Activated CD4-positive, alpha-beta T cell treated with anti-CD3 and anti-CD28 coated beads for 1 hour (primary cell): ENCODE measurements at places on chromosomes 12 and 14.

- no peak for DNase-seq
These were observed 188.9 kb downstream of the ADAMTS20 start for GRCh38 chr12:43362910-43363694.

GRCh38 chr12:75481013-75481705, 604 bp downstream of the GLIPR1 start:
- DNase-seq, result no peak

GRCh38 chr12:98146487-98146886, 368.9 kb upstream of the TMPO start:
- no peak for DNase-seq

DNA sequence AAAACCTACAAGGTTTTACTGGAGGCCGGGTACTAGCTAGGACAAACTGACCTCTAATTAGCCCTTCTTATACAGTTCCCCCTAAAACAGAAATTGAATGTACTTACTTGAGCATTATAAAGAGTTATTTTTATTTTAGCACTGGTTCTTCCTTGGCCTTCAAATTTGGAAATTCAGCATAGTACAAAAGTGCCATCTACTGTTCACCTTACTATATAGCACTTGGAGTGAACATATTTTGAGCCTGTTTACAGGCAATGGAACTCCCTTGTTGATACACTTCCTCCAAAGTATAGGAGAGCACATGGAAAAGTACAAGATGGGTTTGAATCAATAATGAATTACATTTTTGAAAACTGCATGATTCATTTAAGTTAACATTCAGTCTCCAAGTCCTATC, 3.9 kb upstream of the POC1B start:
- no peak for DNase-seq

DNA sequence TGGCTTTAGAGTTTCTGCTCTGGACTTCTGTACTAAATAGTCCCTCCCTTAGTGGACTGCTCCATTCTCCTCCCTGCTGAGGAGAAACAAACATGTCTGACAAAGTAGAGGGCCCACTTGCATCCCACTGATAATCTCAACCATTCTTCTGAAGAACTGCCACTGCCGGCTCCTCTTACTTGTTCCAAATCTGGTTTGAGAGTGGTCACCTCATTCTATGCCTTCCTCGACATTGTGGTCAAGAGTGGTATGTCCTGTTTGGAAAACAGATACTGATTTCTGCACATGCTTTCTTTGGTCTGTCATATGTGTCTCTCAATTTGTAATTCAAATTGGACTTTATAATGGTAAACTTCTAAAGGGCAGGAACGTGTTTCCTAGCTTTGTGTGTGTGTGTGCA, 36.3 kb upstream of the PLEKHA5 start:
- no peak for DNase-seq

GRCh38 chr12:40107803-40108620, 2.1 kb upstream of the SLC2A13 start:
- no peak for DNase-seq

DNA sequence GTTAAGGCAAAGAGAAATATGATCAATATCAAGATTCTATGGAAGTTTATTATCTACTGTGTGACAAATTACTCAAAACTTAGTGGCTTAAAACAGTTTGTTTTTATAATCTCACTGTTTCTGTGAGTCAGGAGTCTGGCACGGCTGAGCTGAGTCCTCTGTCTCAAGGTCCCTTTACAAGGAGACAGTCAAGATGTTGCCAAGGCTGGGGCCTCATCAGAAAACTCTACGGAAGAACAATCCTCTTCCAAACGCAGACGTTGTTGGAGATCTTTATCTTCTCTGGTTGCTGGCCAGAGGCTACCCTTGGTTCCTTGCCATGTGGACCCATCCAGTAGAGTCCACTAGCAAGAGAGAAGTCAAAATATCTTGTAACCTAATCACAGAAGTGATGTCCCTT, 100.6 kb upstream of the CCND2 start:
- DNase-seq, result no peak

GRCh38 chr12:106870116-106870515, 85.6 kb upstream of the TMEM263 start:
- DNase-seq, result no peak

DNA sequence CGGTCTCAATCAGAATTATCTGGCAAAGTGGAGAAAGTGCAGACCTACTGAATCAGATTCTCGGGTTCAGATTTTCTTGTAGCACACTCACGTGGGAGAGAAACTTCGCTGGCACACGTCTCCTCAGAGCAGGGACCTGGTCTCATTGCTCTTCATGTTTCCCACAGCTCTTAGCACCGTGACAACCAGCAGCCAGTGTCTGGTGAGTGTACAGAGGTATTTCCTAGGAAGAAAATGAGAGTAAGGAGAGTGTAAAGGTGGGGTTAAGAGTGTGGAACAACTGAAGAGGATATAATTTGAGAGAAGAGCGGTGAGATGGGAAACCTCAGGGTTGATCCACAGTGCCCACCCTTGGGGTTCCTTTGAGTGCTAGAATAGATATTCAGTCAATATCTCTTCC, 89.2 kb downstream of the ARF6 start:
- DNase-seq, result no peak

DNA sequence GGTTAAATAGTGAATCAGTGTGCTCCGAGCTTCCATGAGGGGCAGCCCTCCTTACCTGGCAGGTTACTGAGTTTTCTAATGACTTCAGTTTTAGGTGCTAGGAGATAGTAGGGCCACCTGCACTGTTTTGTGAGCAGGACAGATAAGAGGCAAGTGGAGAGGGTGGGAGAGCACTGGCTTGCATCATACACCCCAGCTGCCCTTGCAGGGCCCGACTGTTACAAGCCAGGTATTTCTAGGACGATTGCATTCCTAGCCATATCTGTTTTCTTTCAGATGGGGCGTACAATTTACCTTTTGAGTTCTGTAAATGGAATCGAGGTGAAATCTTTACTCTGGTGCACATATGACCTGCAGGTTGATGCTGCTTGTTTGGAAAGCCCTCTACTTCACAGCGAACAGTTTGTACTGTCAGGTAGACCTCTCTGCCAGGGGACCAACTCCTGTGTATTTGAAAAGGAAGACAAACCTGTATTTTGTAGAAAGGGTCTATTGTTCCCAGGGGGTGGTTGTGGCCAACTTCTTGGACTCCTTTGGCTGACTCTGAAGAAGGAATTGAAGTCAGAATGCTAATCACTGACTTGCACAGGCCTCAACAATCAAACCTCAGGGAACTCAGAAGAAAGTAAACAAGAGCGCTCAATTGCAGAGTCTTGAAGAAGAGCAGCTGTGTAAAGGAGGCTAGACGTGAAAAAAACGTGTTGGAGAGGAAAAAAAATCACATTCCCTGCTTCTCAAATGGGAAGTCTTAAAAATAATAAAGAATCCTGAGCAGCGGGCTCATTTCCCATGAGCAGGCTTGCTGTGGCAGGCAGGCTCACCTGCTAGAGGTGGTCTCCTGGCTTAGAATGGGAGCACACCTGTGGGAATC, 57.3 kb downstream of the ETV6 start:
- DNase-seq, result no peak
